GM23338 (cell line): ENCODE measurements at places on chromosomes 4 and X.

GRCh38 chrX:70960730-70961129 lies 29.8 kb upstream of the SLC7A3 start:
- H3K27me3 ChIP-seq, result no peaks in the 10 kb centered on the region
- no peak overlapping the region for H3K4me3 ChIP-seq
- H3K36me3 ChIP-seq, result no peaks in the 10 kb centered on the region
- peak; percentile 23 for DNase-seq
- no peak overlapping the region for H3K27ac ChIP-seq

- no peaks in the 10 kb centered on the region for H3K4me1 ChIP-seq
- no peak overlapping the region for H3K4me3 ChIP-seq
- H3K27me3 ChIP-seq, result no peaks in the 10 kb centered on the region
- H3K36me3 ChIP-seq, result no peaks in the 10 kb centered on the region
- H3K27ac ChIP-seq, result no peak overlapping the region
Observed at GRCh38 chr4:41814565-41814964, 66.0 kb upstream of the PHOX2B start.

GRCh38 chr4:4461850-4462249 lies 74.9 kb downstream of the NSG1 start:
- H3K27me3 ChIP-seq, result no peaks in the 10 kb centered on the region
- DNase-seq, result no peak
- H3K4me3 ChIP-seq, result no peak overlapping the region
- H3K36me3 ChIP-seq, result peaks cover 6% of the 10 kb centered on the region
- no peak overlapping the region for H3K27ac ChIP-seq
- H3K4me1 ChIP-seq, result peaks cover 71% of the 10 kb centered on the region

- no peak for DNase-seq
- H3K4me1 ChIP-seq, result no peaks in the 10 kb centered on the region
Observed at GRCh38 chrX:132692066-132692465, 203.2 kb upstream of the MBNL3 start.

DNA sequence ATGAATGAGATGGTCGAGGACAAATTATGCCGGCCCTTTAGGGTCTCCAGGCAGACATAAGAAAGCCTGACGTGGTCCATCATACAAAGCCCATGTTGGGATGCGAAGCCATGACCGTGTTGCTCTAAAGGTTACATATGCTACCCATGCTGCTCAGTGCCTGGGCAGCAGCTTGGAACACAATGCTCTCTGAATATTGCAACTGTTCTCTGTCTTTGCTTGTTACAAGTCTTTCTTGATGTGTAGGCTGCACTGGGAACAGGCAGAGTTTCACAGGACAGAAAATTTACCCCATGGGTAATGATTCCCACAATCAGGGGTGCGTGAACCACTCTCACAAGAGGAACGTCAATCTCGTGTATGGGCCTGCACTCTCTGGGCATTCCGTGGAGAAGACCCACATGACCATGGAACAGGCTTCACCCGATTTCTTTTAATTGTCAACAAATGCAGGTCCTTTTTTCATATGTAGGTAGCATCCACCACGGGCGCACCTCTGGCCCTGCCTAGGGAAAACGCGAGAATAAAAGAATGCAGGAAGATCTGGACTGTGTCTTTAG lies 66.3 kb downstream of the NBDY start:
- no peak for DNase-seq
- no peaks in the 10 kb centered on the region for H3K4me1 ChIP-seq
- H3K27ac ChIP-seq, result no peak overlapping the region
- H3K27me3 ChIP-seq, result no peaks in the 10 kb centered on the region
- H3K4me3 ChIP-seq, result no peak overlapping the region

- no peaks in the 10 kb centered on the region for H3K36me3 ChIP-seq
- peaks cover 14% of the 10 kb centered on the region for H3K4me1 ChIP-seq
- H3K4me3 ChIP-seq, result 0 out of 2 replicates have a peak overlapping the region, but pooled peaks have one; percentile 24
- peak overlapping the region; percentile 89 for H3K27ac ChIP-seq
- H3K27me3 ChIP-seq, result no peaks in the 10 kb centered on the region
Observed at GRCh38 chrX:44904542-44905115, 31.6 kb downstream of the KDM6A start.

- H3K4me3 ChIP-seq, result peak overlapping the region; percentile 66
- H3K36me3 ChIP-seq, result peaks cover 33% of the 10 kb centered on the region
- H3K4me1 ChIP-seq, result peaks cover 38% of the 10 kb centered on the region
- no peak for DNase-seq
- peak overlapping the region; percentile 86 for H3K27ac ChIP-seq
Observed at GRCh38 chr4:10115271-10115796, 1.3 kb downstream of the WDR1 start.

DNA sequence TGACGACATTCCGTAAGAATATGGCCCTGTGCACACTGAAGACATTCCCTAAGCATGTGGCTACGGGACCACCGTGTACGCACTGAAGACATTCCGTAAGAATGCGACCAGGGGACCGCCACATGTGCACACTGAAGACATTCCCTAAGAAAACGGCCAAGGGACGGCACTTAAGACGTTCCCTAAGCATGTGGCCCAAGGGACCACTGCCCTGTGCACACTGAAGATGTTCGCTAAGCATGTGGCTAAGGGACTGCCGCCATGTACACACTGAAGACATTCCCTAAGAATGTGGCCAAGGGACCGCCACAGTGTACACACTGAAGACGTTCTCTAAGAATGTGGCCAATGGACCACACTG lies 21.4 kb downstream of the DHRSX start:
- no peak overlapping the region for H3K27ac ChIP-seq
- peaks cover 6% of the 10 kb centered on the region for H3K4me1 ChIP-seq
- no peak overlapping the region for H3K4me3 ChIP-seq
- no peaks in the 10 kb centered on the region for H3K27me3 ChIP-seq
- H3K36me3 ChIP-seq, result no peaks in the 10 kb centered on the region

GRCh38 chrX:49949961-49950360 lies 27.6 kb downstream of the CLCN5 start:
- no peaks in the 10 kb centered on the region for H3K36me3 ChIP-seq
- no peaks in the 10 kb centered on the region for H3K4me1 ChIP-seq
- H3K4me3 ChIP-seq, result no peak overlapping the region
- H3K27ac ChIP-seq, result no peak overlapping the region
- H3K27me3 ChIP-seq, result no peaks in the 10 kb centered on the region
- DNase-seq, result no peak

GRCh38 chr4:143184217-143184502 lies 557 bp upstream of the USP38 start:
- H3K27me3 ChIP-seq, result no peaks in the 10 kb centered on the region
- H3K27ac ChIP-seq, result peak overlapping the region; percentile 98
- peak overlapping the region; percentile 89 for H3K4me3 ChIP-seq

DNA sequence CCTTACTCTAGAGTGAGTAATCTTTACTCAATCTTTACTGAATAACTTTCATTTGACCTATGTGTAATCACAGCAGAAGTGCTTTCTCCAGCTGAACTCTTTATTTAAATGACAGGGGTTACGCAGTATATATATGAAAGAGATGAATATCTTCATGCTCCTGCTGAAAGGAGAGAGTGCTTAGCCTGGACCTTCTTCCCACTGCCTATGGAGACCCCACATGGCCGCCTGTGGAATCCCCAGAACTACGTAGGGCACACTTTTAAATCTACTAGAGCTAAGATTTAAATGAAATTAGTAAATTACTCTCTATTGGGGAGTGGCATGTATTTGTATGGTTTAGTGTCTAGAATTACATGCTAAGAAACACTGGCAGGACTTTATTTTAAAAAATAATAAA lies 391.2 kb downstream of the ANKRD50 start:
- no peak overlapping the region for H3K27ac ChIP-seq
- peak; percentile 24 for DNase-seq
- H3K27me3 ChIP-seq, result no peaks in the 10 kb centered on the region
- H3K4me1 ChIP-seq, result peaks cover 5% of the 10 kb centered on the region; the same call in 1 of the 2 replicates

DNA sequence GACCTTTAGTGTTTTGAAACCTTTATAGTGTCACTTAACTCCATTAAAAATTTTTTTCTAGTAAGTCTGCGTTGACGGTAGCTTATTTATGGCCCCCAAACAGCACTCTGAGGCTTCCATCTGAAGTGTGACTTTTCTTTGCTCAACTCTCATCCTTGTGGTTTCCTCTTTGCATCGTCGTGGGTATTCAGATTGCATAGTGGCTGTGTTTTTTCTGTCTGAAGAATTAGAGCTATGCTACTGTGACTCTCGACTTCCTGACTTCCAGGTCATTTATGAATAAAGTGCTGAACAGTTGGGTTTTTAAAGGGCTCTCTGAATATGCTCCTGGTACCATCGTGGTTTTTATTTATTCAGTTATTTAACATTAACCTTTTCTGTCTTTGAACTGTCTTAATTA lies 44.9 kb downstream of the JADE1 start:
- H3K27ac ChIP-seq, result peak overlapping the region; percentile 91
- H3K36me3 ChIP-seq, result peaks cover 98% of the 10 kb centered on the region
- no peaks in the 10 kb centered on the region for H3K27me3 ChIP-seq
- no peak overlapping the region for H3K4me3 ChIP-seq
- H3K4me1 ChIP-seq, result peaks cover 7% of the 10 kb centered on the region
